ENCODE measurements at places on chromosomes 11 and 22. TPM values are rescaled to one million over a fixed set of nuclear protein-coding genes. Genes with fewer than 3 reads are reported as not detected.
A peak's percentile ranks its signal among the peaks of the same experiment; 100 is the strongest.

The CALCB gene
- 3.6 TPM for total RNA-seq

The MARK2 gene
- 30.6 TPM for total RNA-seq

The KRTAP5-1 gene
- not detected for total RNA-seq

The MUC5B gene
- total RNA-seq, result not detected

The DBX1 gene
- total RNA-seq, result not detected

The SLC16A8 gene
- 0.39 TPM for total RNA-seq

The OR4A16 gene
- total RNA-seq, result not detected

The ADM2 gene
- total RNA-seq, result 6.0 TPM

The SCN4B gene
- 0.25 TPM for total RNA-seq

The RFPL3 gene
- not detected for total RNA-seq

GRCh38 chr11:76785513-76785912, 2.4 kb downstream of the TSKU start:
- no peak for DNase-seq

- no peak for DNase-seq
Observed at GRCh38 chr11:57638005-57638781, 11.5 kb downstream of the YPEL4 start.

GRCh38 chr11:36333897-36334296, 37.8 kb downstream of the PRR5L start:
- DNase-seq, result no peak

DNA sequence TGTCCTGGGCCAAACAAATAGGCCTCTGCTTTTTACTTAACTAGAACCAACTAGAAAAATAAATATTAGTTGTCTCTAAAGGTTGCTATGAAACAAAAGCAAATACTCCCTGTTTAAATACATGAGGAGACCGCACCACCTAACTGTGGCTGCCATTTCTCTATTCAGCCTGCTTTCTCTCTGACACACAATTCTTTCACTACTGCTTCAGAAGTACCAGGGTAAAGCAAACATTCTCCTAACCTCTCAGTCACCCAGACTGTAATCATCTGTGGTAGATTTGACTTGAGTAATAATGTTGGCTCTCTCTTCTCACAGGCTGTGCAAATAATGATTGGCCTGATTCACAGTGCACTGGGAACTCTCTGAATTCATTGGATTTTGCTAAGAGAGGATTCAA, 41.0 kb upstream of the MS4A8 start:
- DNase-seq, result no peak

- no peak for DNase-seq
Observed at GRCh38 chr11:80103142-80103859, 662.5 kb upstream of the TENM4 start.

- no peak for DNase-seq
Observed at GRCh38 chr11:113159988-113160807, 154.2 kb upstream of the TTC12 start.

DNA sequence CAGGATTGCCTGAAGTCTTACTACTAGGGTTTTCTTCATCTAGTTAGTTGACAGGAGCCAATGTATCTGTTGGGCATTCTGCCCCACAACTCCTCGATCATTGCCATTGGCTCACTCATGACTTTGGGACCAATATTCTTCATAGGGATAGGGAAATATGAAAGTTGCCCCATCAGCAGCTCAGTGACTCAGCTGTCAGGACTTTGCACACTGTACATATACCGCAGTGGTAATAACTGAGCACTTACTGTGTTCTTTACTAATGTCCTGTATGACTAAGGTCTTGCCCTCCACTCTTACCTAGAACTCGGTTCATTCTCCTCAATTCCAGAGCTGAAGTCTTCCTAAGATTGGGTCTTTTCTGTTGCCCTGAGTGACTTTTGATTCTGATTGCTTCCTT, 46.8 kb upstream of the PGR start:
- no peak for DNase-seq

DNA sequence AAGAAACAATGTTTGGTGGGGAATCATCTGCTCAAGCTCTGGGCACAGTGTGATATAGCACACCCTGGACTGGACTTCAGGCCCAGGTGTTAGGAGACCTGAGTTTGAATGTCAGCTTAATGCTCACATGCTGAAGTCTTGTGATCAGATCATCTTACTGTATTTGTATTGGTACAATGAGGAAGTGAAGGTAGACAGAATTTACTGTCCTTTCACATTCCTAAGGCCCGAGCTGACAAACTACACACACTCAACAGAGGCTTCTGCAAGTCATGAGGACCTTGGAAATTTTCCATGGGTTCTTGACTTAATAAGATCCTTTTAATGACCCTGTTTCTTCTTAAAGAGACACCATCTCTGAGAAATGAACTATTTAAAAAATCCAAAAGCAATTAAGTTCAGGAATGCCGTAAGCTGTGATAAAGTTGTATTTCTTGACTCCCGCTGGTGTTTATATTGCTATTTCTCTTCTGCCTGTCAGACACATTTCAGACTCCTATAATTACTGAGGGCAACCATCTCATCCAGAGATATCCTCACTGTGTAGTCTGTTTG, 802.0 kb downstream of the DLG2 start:
- no peak for DNase-seq

- DNase-seq, result no peak
Observed at GRCh38 chr11:23318670-23319069, 458.4 kb upstream of the CCDC179 start.

- no peak for DNase-seq
Observed at GRCh38 chr22:31901388-31902137, 42.8 kb upstream of the YWHAH start.

GRCh38 chr11:61959114-61959513, 8.3 kb downstream of the FTH1 start:
- DNase-seq, result peak; percentile 33

DNA sequence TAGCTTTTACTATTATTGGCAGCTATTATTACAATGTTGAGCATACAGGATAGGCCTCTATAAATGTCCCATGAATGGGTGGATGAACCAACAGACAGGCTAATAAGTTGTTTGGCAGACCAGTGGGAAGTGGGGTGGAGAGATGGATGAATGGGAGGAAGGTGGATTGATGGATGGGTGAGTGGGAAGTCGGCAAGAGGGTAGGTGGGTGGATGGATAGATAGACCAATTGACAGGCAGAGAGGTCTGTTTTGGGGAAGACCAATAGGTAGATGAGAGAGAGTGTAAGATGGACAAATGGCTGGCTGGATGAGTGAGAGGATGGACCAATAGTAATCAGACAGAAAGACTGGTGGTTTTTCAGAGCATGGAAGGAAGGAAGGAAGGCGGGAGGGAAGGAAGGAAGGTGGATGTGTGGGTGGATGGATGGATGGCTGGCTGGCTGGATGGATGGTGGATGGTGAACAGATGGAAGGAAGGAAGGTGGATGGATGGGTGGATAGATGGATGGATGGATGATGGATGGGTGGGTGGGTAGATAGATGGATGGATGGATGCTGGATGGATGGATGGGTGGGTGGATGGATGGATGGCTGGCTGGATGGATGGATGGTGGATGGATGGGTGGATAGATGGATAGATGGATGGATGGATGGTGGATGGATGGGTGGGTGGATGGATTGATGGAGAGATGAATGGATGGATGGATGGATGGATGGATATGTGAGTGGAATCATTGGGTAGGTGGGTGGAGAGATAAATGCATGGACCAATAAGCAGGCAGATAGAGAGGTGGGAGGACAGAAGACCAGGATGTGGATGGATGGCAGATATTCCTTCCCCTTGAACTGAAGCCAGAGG, 37.4 kb downstream of the RASD2 start:
- no peak for DNase-seq

DNA sequence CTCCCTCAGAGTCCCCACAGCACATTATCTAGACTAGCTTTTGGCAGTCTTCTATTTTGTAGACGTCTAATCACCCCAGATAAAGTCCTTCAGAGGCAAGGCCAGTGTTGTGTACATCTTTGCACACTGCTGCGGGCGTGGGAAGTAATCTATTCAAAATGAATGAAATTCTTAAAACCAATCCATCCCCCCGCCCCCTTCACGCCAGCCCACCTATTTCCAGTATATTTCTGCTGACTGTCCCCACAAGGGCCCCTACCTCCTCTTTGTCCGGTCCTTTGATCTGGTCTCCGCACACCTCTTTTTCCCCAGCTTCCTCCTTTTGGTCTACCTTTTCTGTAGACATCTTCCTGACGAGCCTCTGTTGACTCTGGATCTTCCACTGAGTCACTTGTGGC, 375 bp downstream of the BSCL2 start:
- no peak for DNase-seq

DNA sequence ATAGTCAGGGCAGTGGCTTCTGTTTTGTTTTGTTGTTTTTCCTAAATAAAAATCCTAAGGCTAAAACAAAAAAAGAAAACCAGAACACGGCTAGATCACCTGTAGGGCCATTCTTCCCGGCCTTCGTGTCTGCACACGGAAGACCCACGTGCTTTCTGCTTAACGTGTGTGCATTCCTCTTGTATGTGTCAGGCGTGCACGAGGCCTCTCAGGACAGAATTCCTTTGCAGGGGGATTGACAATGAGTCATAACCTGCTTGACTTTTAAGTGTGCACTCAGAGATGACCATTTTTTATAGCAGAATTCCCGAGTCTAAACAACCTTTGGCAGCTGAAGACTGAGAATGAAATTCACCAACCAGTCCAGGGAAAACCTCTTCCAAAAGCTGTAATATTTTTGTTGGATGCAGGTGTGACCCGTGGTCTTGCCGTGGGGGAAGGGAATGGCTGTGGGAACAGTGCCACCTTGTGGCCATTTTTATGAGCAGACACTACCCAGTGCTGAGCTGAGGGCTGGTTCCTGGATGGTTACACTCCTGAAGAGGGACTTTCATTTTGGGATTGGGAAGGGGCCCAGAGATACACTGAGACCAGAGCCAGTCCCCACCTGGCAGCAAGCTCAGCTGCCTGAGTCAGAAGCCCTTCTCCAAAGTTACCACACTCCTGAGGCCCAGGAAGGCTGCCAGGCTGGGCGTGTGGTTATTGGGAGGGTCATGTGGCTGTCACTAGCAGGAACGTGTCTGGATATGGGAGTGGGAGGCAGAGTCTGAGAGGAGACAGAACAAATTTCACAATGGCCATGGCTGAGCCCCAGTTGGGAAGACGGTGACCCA, 35.7 kb upstream of the DKK3 start:
- DNase-seq, result peak; percentile 74

DNA sequence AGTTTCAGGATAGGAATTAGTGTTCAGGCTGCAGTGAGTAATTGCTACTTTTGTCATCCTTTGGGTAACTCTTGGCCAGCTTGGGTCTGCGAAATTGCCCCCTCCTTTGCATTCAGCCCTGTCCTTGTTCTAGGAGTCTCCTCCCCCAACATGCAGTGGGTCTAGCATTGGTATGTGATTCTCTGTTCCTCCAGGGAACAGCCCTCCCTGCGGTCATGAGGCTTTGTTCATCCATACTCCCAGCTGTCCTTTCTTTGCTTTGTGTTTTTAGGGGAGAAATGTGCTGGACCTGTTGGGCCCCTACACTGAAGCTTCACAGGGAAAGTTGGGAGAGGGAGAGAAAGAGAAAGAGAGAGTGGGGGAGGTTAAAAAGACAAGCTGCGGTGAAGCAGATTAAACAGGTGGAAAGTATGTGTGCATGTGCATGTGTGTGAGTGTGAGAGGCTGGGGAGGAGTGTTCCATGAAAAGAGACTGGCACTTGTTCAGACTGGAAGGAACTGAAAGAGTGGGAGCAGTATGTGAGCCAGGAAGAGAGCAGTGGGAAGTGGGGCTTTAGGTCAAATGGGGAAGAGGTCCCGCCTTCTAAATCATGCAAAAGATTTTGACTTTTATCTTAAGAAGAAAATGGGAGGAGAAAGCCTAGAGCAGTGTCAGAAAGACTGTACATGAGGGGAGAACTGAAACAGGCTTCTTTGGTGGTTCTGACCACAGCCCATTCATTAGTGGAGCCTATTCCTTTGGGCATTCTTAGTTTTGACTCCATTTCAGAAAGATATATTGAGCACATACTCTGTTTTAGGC, 17.9 kb upstream of the SESN3 start:
- DNase-seq, result no peak

DNA sequence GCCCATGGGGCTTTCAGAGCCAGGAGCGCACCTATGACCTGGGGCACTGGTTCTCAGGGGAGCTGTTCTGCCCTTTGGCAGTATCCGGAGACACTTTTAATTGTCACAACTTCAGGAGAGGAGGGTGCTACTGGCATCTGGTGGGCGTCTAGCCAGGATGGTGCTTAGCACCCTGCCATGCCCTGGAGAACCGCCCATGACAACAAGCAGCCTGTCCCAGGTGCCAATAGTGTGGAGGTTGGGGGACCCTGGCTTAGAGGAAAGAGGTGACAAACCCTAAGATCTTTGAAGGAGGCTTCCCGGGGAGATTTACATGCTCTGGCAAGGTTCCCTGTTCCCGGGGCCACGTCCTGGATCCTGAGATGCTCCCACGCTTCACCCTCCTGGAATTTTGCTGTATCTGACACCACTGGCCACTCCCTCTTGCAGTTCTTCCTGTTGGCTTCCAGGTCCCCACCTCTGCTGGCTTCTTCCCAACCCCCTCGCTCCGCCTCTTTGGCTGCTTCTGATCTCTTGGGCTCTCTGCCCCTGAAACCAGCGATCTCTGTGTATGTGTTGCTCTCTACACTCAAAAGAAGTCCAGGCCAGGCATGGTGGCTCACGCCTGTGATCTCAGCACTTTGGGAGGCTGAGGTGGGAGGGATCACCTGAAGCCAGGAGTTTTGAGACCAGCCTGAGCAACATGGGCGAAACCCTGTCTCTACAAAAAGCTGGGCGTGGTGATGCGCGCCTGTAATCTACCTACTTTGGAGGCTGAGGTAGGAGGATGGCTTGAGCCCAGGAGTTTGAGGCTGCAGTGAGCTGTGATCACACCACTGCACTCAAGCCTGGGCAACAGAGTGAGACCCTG, 31.1 kb downstream of the FADS3 start:
- no peak for DNase-seq

Data from activated naive CD4-positive, alpha-beta T cell treated with anti-CD3 and anti-CD28 coated beads, Interleukin-2, amount 50 U/mL, for 72 hours (primary cell).